Astrocyte of the cerebellum (primary cell): ENCODE measurements at places on chromosomes 7 and 10.

GRCh38 chr10:59839576-59839975 lies 66.8 kb downstream of the CCDC6 start:
- no peak for DNase-seq

DNA sequence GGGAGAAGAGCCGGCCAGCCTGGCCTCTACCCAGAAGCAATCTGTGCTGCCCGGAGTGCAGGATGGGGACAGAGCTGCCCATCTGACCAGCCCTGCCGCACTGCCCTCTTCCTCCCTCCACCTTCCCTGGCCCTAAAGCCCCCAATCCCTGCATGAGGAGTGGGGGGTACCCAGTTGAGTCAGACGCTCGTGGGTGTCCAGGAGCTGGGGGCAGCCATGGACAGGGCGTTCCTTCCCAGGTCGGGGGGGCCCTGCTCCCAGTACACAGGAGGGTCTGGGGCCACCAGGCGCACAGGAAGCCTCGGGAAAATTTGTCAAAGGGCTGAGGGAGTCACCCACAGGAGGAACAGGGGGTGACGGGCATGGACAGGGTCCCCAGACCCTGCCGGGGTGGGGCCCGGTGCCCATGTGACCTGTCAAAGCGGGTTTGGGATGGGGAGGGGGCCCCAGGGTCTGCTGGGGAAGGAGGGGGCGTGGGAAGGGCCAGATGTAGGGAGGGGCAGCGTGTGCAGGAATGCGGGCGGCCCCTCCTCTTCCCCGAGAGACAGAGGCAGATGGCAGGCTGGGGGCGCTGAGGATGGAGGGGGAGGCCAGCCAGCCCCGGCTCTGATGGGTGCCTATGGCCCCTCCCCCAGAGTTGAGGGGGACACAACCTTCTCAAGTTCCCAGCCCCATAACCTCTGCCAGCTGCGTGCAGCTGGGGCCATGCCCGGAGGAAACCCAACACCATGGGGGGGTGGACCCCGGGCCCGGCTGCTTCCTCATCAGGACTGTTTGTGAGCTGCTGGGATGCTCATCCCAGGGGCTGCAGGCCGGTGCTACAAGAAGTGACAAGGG lies 21.5 kb upstream of the GRIFIN start:
- no peak for DNase-seq

- DNase-seq, result no peak
These were observed 17.9 kb downstream of the EBF3 start for GRCh38 chr10:129945941-129946760.

- DNase-seq, result no peak
These were observed 707 bp upstream of the C1GALT1 start for GRCh38 chr7:7181519-7182155.
